ENCODE measurements at places on chromosomes 6 and 20.

DNA sequence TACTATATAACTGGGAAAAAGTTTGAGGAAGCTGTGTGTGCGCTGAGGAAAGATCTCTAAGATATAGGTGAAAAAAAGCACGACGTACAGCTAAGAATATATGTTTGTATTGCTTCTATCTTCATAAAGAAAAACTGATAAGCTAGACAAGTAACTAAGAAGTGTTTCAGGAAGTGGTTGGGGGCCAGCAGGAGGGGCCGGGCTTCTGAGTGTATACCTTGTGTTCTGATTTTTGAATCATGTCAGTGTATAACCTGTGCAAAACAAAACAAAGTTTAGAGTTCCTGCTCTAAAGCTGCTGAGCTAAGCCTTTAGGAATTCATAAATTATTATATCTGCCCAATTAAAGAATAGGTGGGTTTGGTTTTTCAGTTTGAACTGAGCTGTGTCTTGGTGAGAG lies 7.9 kb upstream of the OSER1 start:
- no peak for DNase-seq

GRCh38 chr6:84177241-84177640 lies 50.2 kb downstream of the CEP162 start:
- no peak for DNase-seq

- DNase-seq, result no peak
Measured at GRCh38 chr6:19860235-19860877, 23.2 kb downstream of the ID4 start.

- no peak for DNase-seq
Measured at GRCh38 chr20:14612391-14612790, 275.0 kb upstream of the FLRT3 start.

GRCh38 chr6:149900620-149901443 lies 2.9 kb upstream of the RAET1E start:
- DNase-seq, result no peak

- DNase-seq, result no peak
Measured at GRCh38 chr20:37257988-37258387, 3.6 kb downstream of the GHRH start.

- peak; percentile 28 for DNase-seq
Measured at GRCh38 chr20:50729901-50730764, 1.2 kb upstream of the PARD6B start.

- no peak for DNase-seq
Measured at GRCh38 chr20:33910529-33911327, 83.0 kb upstream of the RALY start.

GRCh38 chr6:37524025-37524969 lies 24.6 kb upstream of the CCDC167 start:
- DNase-seq, result no peak

- no peak for DNase-seq
Measured at GRCh38 chr6:157987788-157988699, 6.4 kb downstream of the SYNJ2 start.

DNA sequence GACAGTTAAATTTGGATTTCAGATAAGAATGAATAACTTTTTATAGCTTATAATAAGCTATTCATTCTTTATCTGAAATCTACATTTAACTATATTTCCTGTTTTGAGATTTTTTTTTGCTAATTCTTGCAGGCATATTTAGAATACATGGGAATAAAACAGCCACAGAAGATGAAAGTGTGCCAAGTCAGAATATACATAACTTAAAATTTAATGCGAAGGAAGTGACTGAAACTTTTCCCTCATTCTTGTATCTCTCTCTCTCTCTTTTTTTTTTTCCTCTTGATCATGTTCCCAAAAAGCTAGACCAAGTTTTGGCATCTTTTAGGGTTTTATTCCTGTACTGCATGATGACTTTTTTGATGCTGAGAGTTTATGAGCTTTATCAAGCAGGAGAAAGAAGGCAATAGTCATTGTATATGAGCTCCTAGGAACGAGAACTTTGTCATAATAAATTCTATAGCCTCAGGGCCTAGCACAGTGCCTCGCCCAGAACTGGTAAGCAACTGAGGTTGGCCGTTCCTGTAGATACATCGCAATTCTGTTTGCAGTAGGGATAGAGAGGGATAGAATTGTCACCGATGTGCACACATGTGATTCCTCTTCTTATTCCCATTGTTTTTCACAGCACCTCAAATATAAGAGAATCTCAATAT lies 205.2 kb downstream of the MYLK4 start:
- DNase-seq, result no peak

- no peak for DNase-seq
Measured at GRCh38 chr6:126548300-126548699, 208.4 kb downstream of the CENPW start.

DNA sequence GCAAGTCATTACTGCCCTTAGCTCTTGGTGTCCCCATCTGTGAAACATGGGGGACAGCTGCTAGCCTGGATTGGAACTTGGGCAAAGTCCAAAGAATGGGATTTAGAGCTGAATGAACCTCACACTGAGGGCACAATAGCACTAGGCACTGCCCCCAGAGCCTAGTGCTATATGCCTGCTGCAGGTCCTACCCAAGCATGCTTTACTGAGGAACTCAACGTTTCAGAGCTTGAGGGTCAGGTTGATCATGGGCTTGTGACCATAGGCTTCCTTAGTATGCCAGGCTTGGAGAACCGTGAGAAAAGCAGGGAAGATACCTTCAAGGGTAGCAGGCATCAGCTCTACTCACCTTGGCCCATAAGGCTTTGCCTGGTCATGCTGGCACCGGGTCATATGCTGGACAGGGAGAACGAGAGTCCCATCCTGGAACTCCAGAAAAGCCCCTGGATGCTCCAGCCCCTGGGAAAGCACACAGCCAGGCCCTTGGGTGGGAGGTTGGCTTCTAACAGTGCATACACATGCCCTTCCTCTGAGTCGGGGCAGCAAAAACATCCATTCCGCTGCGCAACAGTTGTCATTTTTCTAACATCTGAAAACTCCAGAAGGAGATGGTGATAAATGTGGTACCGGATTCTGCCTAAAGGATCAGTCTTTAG lies 29.7 kb downstream of the EIF2S2 start:
- DNase-seq, result no peak

- DNase-seq, result no peak
Measured at GRCh38 chr6:28940858-28941683, 17.3 kb upstream of the TRIM27 start.

GRCh38 chr20:44836601-44837120 lies 26.3 kb upstream of the RIMS4 start:
- no peak for DNase-seq

GRCh38 chr6:146543940-146544615 lies 445 bp downstream of the RAB32 start:
- DNase-seq, result no peak

DNA sequence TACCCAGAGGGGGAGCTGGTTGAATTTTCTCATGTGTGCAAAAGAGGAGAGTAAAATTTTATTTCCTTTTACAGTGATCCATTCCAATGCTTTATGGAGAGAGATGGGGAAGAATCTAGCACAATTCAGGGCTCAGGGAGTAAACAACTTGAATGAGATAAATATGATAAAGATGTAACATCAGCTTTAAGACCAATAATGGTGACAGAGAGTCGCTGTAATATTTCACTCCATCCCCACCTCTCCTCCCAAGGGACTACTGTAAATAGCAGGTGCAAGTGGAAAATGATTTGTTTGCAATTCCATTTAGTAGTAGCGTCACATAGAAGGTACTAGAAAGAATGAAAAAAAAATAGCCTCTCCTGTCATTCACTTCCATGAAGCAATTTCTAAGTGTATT lies 4.8 kb downstream of the CRISP3 start:
- no peak for DNase-seq

GRCh38 chr6:167973148-167973885 lies 24.2 kb upstream of the KIF25 start:
- no peak for DNase-seq

GRCh38 chr6:14365393-14365792 lies 247.8 kb downstream of the CD83 start:
- DNase-seq, result no peak

DNA sequence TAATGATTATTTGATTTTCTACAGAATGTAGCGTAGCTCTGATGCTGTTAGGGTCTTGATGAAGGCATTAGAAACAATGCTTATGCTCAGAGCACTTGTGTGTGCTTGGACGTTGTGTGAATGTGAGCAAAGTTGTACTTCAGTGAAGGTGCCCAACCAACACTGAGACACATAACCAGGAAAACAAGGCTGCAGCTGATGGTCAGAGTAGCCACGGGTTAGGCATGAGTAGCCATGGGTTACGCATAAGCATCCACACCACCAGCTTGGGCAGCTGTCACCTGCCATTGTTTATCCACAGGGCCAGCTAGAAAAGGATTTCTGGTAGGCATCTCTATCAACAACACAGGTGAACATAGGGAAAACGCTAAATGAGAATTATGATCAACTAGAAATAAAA lies 326.6 kb downstream of the NRN1 start:
- no peak for DNase-seq

DNA sequence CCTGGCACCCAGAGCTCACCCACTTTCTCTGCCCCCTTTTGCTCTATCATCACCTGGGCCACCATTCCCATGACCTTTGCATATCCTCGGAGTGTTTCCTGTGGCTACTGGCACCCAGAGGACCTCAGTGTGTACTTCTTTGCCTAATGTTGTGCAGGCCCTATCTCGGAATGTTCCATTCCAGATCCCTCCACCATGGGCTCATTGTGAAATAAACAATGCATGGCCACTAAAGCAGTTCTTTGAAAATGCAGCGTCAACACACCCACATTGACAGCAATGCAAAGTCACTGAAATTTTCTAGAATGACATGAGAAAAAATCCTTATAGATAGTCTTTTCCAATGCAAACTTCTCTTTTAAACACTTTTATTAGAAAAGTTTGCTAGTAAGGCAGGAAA lies 72.9 kb upstream of the AGPAT4 start:
- DNase-seq, result no peak

DNA sequence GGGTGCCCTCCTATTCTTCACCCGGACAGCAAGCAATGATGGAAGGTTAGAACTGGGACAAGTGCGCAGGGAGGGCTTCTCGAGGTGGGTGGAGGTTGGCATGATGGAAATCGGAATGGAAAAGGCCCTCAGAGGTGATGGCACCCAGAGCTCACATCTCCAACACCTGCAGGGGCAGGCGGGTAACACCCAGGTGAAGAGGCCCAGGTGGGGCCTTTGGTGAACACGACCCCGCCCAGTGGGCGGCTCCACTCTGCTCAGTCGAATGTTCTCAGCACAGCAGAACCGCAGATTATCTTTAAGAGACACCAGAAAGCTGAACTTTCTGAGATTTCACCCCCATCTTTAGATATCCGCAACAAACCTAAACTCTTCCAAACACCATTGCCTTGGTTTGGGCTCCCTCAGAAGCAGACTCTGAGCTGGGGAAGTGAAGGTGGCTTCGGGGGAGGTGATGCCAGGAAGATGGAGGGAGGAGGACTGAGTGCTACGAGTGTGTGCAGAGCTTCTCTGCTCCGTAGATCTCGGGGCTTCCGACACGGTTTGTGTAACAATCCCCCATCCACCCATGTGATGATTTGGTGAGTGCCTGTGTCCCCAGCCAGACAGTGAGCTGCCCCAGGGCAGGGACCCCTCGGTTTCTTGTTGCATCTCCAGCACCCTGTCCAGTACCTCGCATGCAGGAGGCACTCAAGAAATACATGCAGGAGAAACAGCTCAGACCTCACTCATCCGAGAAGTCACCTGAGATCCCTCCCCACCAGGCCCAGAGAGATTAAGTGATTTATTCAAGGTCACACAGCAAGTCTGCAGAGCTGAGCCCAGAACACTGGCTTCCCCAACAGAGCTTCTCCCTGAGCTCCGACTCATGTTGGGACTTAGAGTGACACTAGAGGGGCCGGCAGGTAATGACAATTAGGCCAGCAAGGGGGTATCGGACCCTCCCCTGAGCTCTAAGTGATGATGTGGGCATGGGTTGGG lies 45.4 kb downstream of the BPIFB1 start:
- no peak for DNase-seq

DNA sequence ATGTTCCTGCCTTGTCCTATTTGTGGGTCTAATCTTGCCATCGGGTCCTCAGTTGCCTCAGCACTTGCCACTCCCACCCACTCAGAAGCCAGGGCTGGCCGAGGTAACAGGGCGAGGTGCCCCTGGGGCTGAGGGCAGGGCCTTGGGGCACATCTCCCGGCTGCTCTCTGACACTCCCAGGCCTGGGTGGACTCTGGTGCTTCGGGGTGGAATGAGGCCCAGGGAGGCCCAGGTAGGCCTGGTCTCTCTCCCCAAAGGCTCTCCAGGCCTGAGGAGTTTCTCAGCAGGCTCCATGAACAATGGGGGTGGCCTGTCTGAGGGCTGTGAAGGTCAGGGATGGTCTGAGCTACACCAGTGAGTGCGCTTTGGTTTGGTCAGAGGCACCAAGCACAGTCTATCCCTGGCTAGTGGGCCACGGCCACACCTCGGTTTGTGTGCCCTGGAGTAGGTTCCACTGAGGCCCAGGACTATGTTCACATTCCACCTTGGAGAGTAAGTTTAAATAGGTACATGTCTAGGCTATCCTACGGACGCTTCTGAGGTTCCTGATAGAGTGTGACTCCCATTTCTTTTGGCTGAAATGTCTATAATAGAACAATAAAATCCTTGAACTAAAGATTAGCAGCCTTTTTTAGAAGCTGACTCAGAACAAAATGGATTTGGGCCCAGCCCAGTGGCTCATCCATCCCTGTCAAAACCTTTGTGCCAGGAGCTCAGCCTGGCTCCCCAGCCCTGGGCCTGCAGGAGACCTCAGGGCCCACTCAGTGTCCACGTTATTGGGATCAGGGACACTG lies 78.8 kb downstream of the SLC24A3 start:
- no peak for DNase-seq
